ENCODE measurements at places on chromosomes 4 and X. TPM values are rescaled to one million over a fixed set of nuclear protein-coding genes. Genes with fewer than 3 reads are reported as not detected.

The CPZ gene
- total RNA-seq, result 0.48 TPM

The ARSD gene
- 7.3 TPM for total RNA-seq

The DRP2 gene
- total RNA-seq, result not detected

The STK32B gene
- total RNA-seq, result 0.25 TPM

The KLB gene
- total RNA-seq, result 0.40 TPM

The SPANXB1 gene
- not detected for total RNA-seq

The ERAS gene
- total RNA-seq, result not detected

The GPR173 gene
- 0.36 TPM for total RNA-seq

The C4orf50 gene
- total RNA-seq, result not detected

The GTPBP6 gene
- 49.9 TPM for total RNA-seq

The CASP3 gene
- total RNA-seq, result 16.5 TPM

The YIPF6 gene
- total RNA-seq, result 35.2 TPM

The CSAG2 gene
- total RNA-seq, result not detected

The ZNF280C gene
- 1.8 TPM for total RNA-seq

DNA sequence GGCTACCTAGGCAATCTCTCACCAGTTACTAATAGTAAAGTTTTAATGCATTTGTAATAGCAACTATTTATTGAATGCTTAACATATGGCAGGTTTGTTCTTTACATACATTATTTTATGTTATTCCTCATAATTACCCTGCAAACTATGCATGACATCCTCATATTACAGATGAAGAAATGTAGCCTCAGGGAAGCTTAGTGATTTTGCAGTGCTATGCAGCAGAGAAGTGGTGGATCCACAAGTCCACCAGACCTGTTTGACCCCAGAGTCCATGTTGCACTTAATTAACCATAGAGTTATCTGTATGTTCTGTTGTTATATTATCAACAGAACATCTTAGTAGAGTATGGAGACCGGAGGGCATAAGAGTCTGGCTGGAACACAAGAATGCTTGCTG, 78.7 kb downstream of the TRPC5 start:
- no peak for DNase-seq

DNA sequence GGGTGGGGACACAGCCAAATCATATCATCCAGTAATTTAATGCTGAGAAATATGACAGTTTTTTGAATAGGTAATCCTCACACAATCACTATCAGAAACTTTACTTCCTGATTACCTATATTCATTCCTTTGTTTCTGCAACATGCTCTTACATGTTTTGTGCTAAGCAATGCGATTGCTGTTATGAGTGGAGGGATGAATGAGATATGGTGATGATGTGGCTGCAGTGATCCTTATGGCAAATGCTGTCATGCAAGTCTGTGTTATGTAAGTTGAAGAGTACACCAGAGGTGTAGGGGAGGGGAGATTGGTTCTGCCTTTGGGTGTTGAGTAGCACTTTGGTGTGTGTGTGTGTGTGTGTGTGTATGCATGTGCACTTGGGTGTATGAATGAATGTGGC, 14.6 kb downstream of the HERC3 start:
- no peak for DNase-seq

DNA sequence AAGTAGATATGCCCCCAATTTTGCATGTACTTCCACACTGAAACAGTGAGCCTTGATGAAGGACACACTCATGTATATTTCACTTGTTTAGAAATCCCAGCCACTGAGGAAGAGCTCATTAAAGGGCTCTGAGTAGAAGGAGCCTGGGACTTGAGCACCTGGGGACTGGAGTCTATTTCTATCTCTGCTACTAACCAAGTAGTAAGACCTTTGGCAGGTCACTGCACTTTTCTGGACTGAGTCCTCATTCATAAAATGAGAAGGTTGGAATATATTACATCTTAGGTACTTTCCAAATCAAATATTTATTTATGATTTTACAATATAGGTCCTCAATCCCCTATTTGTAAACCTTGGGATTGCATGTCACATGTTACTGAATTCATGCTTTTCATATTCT, 78.2 kb upstream of the C4orf54 start:
- DNase-seq, result no peak

DNA sequence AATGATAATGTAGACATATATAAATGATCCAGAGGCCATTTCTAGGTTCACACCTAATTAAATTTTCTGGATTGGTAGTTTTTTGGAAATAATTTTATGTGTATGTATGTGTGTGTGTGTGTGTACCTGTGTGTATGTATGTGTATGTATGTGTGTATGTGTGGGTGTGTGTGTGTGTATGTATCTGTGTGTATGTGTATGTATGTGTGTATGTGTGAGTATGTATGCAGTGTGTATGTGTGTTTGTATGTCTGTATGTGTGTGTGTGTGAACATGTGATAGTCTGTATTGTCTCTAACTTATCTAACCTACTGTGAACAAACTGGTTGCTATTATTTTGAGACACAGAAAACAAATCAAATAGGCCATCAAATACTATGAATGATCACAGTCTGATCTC, 152.6 kb downstream of the COL25A1 start:
- DNase-seq, result no peak

GRCh38 chrX:38055170-38055847, 49.0 kb downstream of the SYTL5 start:
- peak; percentile 5 for DNase-seq

GRCh38 chr4:107710493-107711459, 9.3 kb downstream of the PAPSS1 start:
- DNase-seq, result no peak

- DNase-seq, result no peak
Measured at GRCh38 chrX:139120760-139121159, 409.2 kb upstream of the FGF13 start.

DNA sequence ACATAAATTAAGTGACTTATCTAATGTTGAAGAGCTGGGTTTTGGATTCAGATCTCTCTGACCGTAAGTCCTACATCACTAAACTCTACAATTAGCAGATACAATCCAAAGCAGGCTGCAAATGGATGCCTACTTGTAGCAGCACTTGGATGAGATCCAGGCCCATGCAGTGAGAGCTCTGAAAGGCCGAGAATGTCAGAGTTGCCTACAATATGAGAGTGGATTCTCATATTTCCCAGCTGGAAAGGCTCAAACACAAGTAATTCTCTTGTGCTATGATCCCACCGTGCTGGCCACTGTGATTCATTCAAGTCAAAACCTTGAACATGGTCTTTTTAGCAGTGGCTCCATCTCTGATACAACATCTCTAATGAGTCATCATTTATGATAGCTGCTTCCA, 125.4 kb upstream of the CHRDL1 start:
- DNase-seq, result no peak

- no peak for DNase-seq
Measured at GRCh38 chr4:185734214-185734613, 77.8 kb downstream of the SORBS2 start.

- DNase-seq, result no peak
Measured at GRCh38 chr4:7171191-7171900, 21.0 kb upstream of the SORCS2 start.

DNA sequence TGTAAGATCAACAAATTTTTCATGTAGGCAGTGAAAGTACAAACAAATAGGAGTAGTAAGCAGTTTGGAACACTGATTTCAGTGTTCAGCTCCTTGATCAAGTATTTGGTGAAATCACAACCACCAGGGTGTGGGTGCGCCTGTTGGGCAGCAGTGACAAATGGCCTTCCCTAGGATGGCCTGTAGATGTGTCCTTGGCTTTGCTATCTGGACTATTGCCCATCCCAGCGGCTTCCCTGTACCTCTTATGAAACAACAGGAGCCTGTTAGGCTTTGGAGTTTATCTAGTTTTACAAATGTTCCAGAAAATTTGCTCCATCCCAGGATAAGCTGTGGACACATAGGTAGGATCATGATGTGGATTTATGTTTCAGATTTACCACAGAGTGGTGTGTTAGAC, 216.8 kb upstream of the FAT1 start:
- no peak for DNase-seq

- no peak for DNase-seq
Measured at GRCh38 chrX:129445436-129445835, 77.9 kb downstream of the SMARCA1 start.

- no peak for DNase-seq
Measured at GRCh38 chrX:74890676-74891430, 34.4 kb downstream of the NEXMIF start.

GRCh38 chr4:139374251-139374650, 72.0 kb upstream of the NDUFC1 start:
- no peak for DNase-seq

- DNase-seq, result peak; percentile 66
Measured at GRCh38 chr4:112234952-112235609, 3.5 kb downstream of the AP1AR start.

- no peak for DNase-seq
Measured at GRCh38 chr4:162408309-162408708, 244.5 kb upstream of the FSTL5 start.

DNA sequence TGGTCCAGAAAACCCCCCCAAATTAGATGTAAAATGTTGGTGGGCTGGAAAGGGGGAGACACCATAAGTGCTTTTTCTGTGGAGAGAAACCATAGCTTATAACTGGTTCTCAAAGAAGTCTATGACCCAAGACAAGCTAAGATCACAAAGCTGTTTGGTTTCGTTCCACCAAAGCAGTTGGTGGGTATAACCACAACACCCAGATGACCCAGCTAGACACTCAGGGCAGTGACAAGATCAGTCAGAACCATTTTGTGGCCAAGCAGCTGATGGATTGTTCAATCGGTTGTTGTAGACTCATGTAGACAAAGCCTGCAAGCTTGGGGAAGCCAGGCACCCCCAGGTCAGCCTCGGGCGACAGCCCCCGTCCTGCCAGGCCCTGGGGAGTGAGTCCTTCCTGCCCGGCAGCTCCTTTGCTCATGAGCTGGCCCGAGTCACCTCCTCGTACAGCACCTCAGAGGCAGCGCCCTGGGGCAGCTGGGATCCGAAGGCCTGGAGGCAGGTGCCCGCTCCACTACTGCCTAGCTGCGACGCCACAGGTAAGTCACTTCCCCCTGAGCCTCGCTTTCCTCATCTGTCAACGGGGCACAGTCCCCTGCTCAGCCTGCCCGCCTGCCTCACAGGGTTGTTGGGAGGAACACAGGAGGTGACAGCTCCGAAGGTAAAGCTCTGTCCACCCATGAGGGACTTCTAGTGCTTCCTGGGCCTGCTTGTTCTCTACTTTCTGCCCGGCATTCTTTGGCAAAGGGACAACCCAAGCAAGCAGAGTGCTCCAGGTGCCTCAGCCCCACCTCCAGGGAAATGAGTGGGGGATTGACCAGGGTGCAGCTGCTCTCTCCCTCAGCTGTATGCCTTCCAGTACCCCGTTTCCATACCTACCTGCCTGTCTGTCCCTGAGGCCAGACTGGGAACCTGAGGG, 65.2 kb upstream of the MTM1 start:
- no peak for DNase-seq

GRCh38 chrX:150621652-150622051, 53.2 kb downstream of the MTM1 start:
- DNase-seq, result no peak

DNA sequence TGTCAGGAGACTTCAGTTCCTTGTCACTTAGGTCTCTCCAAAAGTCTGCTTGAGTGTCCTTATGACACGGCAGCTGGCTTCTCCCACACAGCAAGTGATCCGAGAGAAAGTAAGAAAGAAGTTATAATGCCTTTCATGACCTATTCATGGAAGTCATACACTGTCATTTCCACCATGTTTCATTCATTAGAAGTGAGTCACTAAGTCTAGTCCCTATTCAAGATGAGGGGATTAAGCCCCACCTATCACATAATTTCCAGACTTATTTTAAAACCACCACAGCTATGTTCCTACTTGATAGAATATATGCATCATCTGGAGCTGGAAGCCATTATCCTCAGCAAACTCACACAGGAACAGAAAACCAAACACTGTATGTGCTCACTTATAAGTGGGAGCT, 25.2 kb upstream of the COL25A1 start:
- DNase-seq, result no peak

- no peak for DNase-seq
Measured at GRCh38 chr4:47654972-47655693, 170.1 kb downstream of the ATP10D start.

GRCh38 chrX:3426552-3426951, 80.1 kb upstream of the MXRA5 start:
- no peak for DNase-seq

DNA sequence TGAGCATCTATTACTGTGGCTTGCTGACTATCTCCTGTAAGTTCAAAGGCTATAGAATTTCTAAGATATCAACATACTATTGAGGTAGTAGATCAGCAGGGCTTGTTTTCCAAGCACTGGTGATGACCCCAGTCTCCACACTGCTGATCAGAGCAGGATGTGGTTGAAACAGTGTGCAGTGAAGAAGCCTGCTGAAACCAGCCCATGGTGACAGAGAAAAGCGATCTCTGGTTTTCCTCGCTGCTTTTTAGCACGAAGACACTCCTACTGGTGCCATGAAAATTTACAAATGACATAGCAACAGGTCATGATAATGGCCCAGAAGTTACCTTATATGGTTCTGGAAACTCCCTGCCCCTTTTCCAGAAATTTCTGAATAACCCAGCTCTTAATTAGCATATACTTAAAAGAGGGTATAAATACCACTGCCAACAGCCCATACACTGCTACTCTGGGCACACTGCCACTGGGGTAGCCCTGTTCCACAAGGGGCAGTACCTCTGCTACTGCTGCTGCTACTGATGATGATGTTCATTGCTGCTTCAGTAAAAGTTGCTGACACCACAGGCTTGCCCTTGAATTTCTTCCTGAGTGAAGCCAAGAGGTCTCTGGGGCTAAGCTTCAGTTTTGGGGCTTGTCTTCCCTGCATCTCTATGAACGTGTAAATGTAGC, 1689.5 kb upstream of the PCDH10 start:
- DNase-seq, result no peak

- DNase-seq, result no peak
Measured at GRCh38 chrX:119427024-119427794, 28.1 kb downstream of the SLC25A43 start.

GRCh38 chr4:115580901-115581300, 467.5 kb upstream of the NDST4 start:
- no peak for DNase-seq

- peak; percentile 60 for DNase-seq
Measured at GRCh38 chr4:110516106-110516922, 40.4 kb downstream of the ENPEP start.

DNA sequence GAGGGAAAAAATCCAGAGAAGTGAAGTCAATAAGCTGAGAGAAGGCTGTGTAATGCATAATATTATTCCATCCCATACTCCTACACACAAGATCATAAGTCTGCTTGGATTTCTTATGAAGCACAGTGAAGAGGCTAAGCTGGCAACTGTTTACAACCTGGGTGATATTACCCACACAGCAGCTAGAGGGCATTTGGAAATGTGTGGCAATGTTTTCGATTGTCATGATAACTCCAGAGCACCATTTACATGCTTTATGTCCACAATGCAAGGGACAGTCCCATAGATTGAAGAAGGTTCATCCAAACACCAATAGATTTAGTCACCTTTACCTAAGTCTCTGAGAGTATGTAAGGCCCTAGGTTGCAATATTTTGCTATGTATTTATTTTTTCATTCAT, 412.2 kb downstream of the PPP3CA start:
- DNase-seq, result no peak

DNA sequence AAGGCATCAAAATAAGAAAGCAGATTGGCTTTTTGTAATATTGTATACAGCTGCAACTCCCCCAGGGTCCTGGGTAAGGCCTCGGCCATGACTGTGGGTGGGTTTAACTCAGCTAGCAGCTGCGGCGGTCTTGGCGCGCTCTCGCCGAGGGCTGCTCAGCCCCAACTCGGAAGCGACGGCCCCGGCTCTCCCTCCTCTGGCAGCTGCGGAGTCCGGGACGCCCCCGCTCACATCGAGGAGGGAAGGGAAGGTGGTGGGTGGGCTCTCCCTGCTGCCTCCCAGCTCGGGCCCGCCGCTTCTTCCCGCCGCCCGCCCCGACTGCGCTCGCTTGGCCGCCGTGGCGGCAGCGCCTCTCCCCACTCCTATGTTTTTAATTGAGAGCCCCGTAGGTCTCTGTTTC, 51.2 kb downstream of the GPR50 start:
- no peak for DNase-seq

GRCh38 chr4:47639531-47639930, 154.5 kb downstream of the ATP10D start:
- no peak for DNase-seq

Data from heart left ventricle (tissue), 16 donors.